ENCODE measurements at places on chromosomes 4 and X.

DNA sequence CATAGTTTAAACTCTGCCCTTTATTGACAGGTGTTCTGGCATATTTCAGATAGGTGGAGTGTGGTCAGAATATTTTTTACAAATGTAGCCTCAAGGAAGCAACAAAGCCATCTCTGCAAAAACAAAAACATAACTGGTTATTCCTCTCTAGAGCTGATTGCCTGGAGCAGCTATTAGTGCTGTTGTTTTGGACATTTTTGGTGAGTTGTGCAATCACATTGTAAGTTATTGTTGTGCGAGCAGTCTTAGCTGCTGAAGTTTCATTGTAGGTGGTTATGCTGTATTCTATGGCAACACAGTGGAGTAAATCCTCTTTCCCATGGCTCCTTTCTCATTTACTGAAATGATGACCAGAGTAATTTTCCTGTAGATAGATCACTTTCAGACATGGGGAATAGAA is 1413.0 kb downstream of the PCDH7 start:
- DNase-seq: no peak

- DNase-seq: no peak
Observed at GRCh38 chrX:152025656-152026440, 51.4 kb upstream of the GABRE start.

- DNase-seq: no peak
Observed at GRCh38 chr4:124642846-124643245, 69.7 kb downstream of the ANKRD50 start.

DNA sequence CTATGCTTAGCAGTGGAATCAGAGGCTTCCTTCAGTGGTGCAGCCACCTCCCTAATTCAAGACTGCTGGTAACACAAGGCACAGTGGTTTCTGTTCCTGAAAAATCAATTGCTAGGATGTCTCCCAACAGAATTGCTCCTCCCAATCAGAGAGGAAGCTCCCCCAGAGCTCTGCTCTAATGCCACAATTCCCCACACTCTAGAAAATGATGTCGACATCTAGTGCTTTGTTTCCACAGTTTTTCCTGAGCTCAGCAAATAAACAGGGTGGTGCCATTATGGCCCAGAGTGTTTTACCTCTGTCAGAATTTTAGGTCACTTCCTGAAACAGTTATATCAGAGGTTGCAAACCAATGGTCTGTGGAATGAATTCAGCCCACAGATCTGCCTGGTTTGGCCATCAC is 24.7 kb downstream of the TAB3 start:
- DNase-seq: no peak

DNA sequence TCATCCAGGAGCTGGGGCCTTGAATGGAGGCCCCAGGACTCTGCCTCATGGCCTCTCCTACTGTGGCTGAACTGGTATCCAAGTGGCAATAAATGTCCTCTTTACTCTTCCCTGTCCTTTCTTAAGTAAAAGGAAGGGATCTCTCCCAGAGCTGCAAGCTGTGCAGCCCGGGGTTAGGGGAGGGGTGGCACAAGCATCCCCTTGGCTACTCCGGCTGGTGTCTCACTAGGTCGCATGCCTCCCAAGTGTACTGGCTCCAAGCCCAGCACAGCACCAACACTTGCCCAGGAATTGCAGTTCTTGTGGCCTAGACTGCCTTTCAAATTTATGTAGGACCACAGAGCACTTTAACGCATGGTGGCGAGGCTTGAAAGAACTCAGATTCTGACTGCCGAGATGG is 44.7 kb upstream of the MED14 start:
- DNase-seq: no peak

DNA sequence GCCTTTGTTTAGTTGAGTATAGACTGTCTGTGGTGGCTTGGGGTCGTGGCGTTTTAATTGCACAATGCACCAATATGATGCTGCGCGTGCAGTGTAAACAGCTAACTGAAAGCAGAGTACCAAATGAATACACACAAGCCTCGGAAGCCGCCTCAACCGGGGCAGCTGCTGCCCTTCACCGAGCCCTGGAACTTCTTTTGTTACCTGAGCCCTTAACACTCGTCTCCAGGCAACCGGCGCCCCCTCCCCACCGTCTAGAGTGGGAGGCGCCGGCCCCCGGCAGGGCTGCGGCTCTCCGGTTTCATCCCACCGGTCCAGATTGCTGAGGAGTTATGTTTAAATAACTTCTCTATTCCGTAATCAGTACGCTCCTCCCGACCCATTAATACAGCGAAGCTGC is 173.2 kb upstream of the TBL1X start:
- peak; percentile 47 for DNase-seq

DNA sequence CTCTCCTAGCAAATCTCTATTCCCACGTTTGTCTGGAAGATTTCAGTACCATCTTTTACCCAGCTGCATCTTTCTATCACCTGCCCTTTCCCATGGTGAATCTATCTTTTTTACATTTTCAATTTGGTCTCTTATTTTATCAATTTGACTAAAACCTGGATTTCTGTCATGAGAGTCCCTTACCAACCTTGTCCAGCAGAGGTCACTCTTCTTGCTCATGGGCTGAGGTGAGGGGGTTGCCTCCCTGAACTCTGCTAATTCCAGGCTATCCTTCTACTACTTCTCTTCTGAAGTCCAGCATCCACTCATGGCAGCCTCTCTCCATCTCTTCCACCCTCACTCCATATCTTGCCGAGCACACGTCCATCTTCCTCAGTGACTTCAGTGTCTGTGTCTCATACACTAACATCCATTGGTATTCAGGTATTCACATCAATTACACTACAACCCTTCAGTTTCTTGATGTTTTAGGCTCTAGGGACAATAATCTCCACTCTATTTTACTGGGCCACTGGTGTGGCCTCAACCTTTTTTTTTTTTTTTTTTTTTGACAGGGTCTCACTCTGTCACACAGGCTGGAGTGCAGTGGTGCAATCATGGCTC is 17.8 kb upstream of the ZNF827 start:
- peak; percentile 69 for DNase-seq

DNA sequence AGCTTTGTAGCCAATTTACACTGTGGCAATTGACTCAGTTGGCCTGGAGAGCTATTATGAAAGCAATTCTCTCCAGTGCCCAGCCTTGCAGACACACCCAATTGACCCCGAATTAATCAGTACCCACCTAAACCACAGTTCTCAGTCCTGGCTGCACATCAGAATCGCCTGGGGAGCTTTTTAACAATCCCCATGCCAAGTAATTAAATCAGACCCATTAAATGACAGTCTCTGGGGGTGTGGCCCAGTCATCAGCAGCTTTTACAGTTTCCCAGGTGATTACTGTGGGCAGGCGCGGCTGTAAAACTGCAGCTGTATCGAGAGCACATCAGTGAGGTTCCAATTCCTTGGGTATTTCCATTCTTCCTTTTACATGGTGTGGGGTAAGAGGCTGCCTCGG is 460.9 kb upstream of the FAT1 start:
- peak; percentile 46 for DNase-seq

GRCh38 chrX:49308604-49309269 is 5.3 kb downstream of the GAGE10 start:
- DNase-seq: no peak

DNA sequence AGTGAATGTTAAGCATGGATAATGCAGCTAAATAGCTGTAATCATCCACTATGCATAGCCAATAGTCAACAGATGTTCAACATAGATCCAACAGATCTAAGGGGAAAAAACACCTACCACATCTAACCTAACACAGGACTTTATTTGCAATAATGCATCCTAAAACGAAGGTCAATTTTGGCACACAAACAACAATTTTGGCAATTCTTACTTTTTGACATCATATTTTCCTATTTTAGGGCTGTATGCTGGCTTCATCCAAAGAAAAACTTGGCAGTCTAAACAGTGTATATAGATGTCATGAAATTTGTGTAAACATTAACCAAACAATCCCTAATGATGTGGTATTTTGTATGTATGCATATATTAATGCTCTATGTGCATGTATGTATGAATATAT is 33.2 kb downstream of the UNC5C start:
- no peak for DNase-seq

- DNase-seq: peak; percentile 88
Observed at GRCh38 chr4:52957835-52958631, 95.9 kb downstream of the RASL11B start.

DNA sequence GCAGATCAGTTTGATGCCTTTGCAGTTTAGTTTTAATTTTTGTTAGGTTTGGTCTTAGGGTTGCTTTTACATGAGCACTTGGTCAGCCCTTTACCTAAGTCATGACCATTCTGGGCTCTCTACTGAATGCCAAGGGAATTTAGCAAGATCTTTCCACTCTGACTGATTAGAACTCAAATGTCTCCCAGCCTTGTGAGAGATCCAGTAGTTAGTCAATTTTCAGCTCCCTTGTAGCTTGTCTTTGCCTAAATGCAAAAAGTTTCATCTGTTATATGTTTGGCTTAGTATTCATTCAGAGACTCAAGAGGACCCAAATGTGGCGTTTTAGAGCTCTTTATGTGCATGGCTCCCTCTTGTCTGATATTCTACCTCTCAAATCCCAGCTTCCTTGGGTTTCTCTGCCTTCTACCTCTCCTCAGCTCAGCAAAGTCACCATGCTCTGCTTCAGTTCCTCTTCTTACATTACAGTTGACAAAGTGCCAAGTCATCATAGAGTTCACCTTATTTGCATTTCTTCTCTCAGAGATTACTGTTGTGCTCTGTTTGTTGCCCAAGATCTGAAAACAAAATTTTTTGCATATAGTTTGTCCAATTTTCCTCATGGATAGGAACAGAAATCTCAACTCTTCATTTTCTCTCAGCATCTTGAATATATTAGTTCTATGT is 17.5 kb upstream of the JAKMIP1 start:
- no peak for DNase-seq

DNA sequence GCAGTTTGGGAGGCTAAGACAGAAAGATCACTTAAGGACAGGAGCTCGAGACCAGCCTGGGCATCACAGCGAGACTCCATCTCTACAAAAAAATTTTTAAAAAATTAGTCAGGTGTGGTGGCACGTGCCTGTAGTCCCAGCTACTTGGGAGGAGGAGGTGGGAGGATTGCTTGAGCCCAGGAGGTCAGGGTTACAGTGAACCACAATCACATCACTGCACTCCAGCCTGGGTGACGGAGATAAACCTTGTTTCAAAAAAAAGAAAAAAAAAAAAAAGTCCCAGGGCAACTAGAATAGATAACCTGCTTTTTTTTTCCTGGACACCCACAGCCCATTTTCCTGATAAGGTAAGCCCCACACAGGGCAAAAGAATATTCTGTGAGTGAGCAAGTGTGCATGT is 96.3 kb downstream of the C4orf51 start:
- no peak for DNase-seq

- no peak for DNase-seq
Observed at GRCh38 chr4:1048773-1049590, 37.6 kb downstream of the FGFRL1 start.

- DNase-seq: no peak
Observed at GRCh38 chrX:7500386-7500785, 342.6 kb upstream of the VCX start.

GRCh38 chr4:109589605-109590004 is 29.6 kb downstream of the MCUB start:
- no peak for DNase-seq

DNA sequence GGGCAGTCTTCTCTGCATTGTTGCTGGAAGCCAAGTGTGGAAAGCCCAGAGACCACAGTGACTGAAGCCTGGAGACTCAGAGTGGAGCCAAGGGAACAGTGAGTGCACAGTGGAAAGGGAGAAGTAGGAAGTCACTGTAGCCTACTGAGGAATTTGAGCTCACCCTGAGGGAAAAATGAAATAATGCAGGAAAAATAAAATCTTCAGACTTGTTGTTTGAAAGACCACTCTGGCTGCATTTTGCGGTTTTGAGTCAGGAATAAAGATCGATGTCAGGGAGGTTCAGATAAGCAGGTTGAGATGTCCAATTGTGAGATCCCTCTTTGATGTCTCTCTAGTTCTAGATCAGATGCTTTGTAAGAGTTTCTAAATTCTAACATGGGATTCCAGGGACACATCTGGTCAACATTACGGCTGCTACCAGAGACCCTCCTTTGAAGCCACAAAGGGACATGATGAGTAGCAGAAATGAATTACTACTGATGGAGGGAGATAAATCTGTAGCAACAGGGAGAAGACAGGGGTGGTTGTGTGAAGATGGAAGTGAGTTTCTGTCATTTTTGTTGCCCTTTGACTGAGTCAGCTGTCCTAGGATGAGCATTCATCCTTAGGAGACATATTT is 8.4 kb downstream of the ADH4 start:
- DNase-seq: no peak

DNA sequence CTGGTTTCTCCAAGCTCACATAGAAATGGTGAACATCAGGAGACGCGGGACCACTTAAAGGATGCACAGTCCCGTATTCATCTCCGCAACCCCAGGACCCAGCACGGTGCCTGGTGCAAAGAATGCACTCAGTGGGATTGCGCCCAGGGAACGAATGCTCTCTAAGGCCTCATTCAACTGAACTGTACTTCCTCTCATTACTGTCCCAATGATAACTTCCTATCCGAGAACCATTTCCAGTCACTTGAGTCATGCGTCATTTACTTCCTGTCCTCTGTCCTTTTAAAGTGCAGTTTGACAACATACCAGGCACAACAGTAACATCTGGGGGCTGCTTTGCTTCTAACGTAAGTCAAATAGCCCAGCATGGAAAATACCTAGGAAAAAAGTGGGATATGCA is 75.7 kb downstream of the RBM47 start:
- DNase-seq: no peak

DNA sequence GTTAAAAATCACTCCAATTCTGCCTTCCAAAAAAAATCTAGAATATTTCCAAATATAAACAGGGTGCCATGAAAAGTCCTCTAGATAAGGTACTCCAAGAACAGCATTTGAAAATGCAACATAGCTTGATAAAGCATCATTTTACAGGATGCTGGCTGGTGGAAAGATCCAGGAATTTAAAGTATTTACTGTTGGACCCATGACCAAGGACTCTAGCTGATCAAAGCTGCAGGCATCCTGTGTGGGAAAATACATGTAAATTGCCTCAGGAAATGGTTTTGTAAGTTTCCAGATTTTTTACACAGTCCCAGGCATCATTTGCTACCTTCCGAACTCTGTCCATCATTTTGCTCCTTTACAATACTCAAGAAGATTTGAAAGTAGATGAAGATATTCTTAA is 164.4 kb downstream of the GRIA3 start:
- DNase-seq: no peak

GRCh38 chr4:160350944-160351343 is 1248.1 kb downstream of the RAPGEF2 start:
- DNase-seq: peak; percentile 7

DNA sequence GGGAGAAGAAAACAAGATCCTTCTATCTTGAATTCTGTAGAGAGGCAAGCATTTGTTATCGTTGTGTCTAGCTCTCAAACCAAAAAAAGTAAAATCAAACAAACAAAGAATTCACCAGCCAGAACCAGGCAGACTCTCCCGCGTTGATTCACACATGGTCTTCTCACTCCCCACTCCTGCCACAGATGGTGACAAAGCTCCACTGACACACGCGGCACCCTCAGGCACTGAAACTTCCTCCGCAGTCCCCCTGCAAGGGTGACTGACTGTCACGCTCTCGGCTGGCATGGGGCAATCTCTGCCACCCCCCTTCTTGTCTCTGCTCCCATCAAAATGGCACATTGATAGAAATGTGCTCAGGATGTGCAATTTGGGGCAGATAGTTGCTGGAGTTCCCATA is 304.9 kb downstream of the DHX15 start:
- DNase-seq: no peak

Measured in eye (tissue), 1 donor.